ENCODE measurements at places on chromosomes 2 and 18. TPM values are rescaled to one million over a fixed set of nuclear protein-coding genes. Genes with fewer than 3 reads are reported as not detected.

DNA sequence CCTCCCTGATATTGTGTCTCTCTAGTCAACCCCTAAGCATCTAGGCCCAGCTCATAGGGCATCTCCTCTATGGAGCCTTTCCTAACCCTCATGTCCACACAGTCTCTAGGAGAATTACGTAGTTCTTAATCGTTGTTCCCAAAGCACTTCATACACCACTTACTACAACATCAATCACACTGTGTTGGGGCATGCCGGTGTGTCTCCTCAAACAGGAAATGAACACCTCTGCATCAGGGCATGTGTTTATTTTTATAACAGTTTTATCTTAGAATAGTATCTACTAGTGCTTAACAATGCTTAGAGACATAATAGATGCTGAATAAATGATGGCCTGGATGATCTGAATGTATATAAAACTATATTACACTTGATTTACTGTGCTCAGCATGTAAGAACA is 19.7 kb downstream of the CYP1B1 start:
- DNase-seq: no peak

GRCh38 chr2:162524192-162524591 is 180.3 kb downstream of the GCA start:
- DNase-seq: no peak

DNA sequence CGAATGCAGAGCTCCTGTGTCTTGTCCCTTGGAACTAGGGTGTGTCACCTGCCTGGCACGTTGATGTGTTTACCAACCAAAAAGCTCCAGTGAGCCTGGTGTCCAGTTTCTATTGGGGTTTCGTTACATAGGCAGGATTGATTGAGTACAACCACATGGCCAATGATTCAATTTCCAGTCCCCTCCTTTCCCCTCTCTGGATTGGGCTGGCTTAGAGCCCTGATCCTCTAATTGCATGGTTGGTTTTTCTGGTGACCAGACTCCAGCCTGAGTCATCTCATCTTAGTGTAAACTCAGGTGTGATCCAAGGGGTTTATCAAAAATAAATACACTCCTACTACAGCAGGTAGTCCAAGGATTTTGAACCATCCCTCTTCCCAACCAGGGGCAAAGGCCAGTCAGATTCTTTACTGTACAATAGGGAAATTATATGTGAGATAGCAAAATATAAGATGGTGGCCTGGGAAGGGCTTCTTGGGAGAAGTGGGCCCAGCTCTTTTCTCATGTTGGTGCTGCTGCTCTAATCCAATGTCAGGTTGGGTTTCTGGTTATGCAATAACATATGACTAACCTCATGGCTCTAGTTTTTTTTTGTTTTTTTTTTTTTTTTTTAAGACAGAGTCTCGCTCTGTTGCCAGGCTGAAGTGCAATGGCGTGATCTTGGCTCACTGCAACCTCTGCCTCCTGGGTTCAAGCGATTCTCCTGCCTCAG is 64.7 kb upstream of the MGAT5 start:
- DNase-seq: no peak

DNA sequence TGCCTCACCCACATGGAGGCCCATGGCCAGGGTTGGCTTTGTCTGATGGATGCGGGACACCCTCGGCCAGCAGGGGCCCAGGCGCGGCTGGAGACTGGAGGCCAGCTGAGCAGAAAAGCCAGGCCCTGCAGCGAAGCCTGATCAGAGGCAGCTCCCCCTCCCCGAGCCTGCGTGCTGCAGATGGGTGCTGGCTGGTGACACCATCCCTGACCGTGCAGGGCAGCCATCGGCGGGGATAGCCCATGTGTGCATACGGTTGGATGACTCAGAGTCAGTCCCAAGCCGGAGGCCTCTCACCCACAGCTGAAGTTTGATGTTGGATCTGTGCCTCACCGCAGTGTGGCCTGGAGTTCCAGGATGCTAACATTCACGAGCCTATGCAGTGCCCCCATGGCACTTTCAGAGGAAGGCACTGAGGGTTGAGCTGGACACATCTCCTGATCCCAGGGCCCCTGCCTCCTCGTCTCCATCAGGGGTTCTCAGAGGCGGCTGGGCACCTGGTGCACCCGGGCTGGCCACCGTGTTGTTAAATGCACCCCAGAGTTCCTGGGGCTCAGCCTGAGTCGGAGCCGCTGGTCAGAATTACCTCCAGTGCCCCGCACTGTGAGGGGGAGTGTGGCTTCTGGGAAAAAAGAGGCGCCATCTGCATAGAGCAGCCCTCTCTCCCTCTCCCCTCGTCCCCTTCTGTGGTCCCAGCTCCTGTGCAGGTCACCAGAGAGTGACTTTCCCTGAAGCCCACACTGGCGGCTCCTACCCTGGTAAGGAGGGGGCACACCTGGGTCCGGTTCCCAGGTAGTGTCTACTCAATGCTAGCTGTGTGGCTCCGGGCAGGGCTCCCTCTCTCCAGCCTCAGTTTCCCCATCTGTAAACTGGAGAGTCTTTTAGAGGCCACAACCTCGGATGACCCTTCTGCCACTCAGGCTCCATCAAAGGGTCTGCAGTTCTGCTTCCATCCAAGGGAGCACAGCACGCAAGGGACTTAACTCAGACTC is 19.4 kb upstream of the KIF1A start:
- DNase-seq: no peak

- DNase-seq: no peak
Observed at GRCh38 chr2:180442860-180443644, 436.0 kb upstream of the CWC22 start.

ARHGEF33 gene
- total RNA-seq: not detected

GRCh38 chr2:166609183-166609959 is 115.3 kb upstream of the SCN7A start:
- DNase-seq: no peak

Measured in activated CD4-positive, alpha-beta T cell treated with anti-CD3 and anti-CD28 coated beads, Interleukin-2, amount 10 ng/mL, durations not matched to agents 7 days and 5 days (primary cell).